CD8-positive, alpha-beta memory T cell (primary cell): ENCODE measurements at places on chromosomes 16 and 17.

DNA sequence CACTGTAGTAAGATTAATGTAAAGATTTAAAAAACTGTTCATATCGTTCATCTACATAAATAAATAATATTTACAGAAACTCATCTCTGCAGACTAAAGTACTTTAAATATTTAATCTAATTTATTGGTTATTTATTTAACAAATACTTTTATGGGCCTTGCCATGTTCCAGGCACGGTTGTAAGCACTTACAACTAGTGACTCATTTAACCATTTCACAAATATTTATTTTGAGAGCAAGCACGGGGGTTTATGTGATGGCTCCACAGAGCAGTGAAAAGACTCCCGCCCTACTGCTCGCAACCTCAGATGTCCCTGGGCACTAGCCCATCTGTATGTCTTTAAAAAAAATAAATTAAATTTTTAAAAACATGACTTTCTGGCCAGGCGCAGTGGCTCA, 575.9 kb downstream of the WWOX start:
- DNase-seq: no peak

DNA sequence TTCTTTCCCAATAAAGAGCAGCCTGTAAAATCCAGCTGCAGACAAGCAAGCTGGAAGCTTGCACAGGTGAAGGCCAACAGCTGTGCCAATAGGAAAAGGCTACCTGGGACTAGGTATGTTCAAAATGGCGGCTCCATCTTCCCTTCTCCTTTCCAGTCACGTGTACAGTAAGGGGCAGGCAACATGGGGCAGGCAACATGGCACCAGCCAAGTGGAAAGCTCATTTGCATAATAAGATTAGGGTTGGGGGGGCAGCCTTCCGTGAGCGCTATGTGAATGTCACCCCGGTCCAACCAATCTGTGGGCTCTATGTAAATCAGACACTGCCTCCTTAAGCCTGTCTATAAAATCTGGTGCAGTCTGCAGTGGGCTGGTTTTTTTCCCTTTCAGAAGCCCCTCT, 31.3 kb downstream of the TVP23A start:
- no peak for DNase-seq

DNA sequence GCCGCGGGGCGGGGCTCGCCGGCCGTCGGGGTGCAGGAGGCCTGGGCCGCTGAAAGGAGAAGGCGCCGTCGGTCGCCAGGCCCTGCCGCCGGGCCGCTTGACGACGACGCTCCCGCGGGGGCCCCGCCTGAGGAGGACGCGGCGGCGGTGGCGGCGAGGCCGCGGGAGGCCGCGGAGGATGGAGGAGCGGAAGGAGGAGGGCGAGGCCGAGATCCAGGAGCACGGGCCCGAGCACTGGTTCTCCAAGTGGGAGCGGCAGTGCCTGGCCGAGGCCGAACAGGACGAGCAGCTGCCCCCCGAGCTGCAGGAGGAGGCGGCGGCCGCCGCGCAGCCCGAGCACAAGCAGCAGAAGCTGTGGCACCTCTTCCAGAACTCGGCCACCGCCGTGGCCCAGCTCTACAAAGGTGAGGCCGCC, 430 bp downstream of the HAPSTR1 start:
- no peak for DNase-seq

DNA sequence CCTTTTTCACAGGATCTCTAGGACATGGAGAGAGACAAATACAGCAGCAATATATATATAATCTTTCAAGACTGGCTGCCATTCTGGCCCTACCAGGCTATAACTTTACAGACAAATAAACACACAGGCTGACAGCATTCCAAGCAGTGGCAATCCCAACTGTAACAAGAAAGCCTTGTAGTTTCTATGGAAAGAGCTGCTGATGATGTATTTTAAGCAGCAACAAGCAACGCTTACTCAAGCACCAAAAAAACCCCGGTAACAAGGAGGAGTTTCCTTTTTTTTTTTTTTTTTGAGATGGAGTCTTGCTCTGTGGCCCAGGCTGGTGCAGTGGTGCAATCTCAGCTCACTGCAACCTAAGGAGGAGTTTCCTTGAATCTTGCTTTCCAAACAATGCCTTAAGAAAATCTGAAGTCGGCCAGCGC, 23.2 kb downstream of the LSM12 start:
- DNase-seq: no peak
